ENCODE measurements at places on chromosomes 7 and 10.

GRCh38 chr10:86058964-86059363 lies 307.6 kb downstream of the GRID1 start:
- no peak overlapping the region for H3K4me3 ChIP-seq
- no peaks in the 10 kb centered on the region for H3K36me3 ChIP-seq
- H3K4me1 ChIP-seq: no peaks in the 10 kb centered on the region
- no peak overlapping the region for H3K27ac ChIP-seq
- no peaks in the 10 kb centered on the region for H3K27me3 ChIP-seq
- DNase-seq: no peak

GRCh38 chr7:54946271-54946670 lies 72.5 kb upstream of the EGFR start:
- H3K4me1 ChIP-seq: peaks cover 11% of the 10 kb centered on the region
- no peak overlapping the region for H3K4me3 ChIP-seq
- DNase-seq: peak; percentile 43

GRCh38 chr10:49349390-49349789 lies 46.5 kb downstream of the DRGX start:
- no peaks in the 10 kb centered on the region for H3K4me1 ChIP-seq
- no peak for DNase-seq

- H3K27ac ChIP-seq: no peak overlapping the region
- peaks cover 3% of the 10 kb centered on the region for H3K36me3 ChIP-seq
Measured at GRCh38 chr7:128986609-128987008, 48.9 kb downstream of the IRF5 start.

DNA sequence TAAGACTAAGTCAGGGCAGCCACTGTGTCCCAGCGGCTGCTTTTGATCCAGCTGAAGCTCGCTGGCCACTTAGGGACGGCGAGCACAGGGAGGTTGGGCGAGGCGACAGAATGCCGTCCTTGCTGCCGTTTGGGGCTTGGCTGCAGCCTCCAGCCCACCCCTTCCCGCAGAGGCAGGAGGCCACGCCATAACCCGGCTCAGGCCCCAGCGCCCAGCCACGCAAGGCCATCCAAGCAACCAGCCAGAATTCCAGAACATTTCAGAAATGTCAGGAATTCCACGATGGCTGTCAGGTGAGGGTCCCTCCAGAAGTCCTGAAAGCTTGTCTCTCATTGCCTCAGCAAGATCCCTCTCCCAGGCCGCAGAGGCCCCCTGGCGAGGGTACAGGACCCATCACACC lies 479.1 kb upstream of the FOXK1 start:
- H3K27ac ChIP-seq: no peak overlapping the region
- H3K4me1 ChIP-seq: no peaks in the 10 kb centered on the region
- no peak for DNase-seq
- no peaks in the 10 kb centered on the region for H3K27me3 ChIP-seq
- H3K4me3 ChIP-seq: no peak overlapping the region
- H3K36me3 ChIP-seq: no peaks in the 10 kb centered on the region

DNA sequence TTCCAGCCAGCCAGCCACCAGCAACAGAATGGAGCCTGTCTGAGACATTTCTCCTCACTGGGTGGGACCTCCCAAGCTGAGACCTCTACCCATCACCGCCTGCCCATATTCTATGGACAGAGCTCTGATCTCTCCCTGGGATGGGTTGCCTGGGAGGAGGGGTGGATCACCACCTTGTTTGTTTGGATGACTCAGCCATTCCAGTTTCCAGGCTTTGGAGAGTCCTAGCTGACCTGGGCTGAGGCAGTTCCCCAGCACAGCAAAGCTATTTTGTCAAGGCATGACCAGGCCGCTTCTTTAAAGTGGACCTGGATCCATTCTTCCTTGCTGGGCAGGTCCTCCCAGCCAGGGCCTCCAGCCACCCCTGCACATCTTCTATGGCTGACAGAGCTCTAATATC lies 982.3 kb downstream of the DNAJB9 start:
- no peak for DNase-seq
- no peaks in the 10 kb centered on the region for H3K4me1 ChIP-seq
- H3K4me3 ChIP-seq: no peak overlapping the region
- H3K36me3 ChIP-seq: no peaks in the 10 kb centered on the region
- H3K27ac ChIP-seq: no peak overlapping the region
- no peaks in the 10 kb centered on the region for H3K27me3 ChIP-seq

GRCh38 chr10:3625959-3626751 lies 158.9 kb downstream of the KLF6 start:
- no peak overlapping the region for H3K27ac ChIP-seq
- peaks cover 9% of the 10 kb centered on the region for H3K4me1 ChIP-seq
- no peaks in the 10 kb centered on the region for H3K27me3 ChIP-seq

DNA sequence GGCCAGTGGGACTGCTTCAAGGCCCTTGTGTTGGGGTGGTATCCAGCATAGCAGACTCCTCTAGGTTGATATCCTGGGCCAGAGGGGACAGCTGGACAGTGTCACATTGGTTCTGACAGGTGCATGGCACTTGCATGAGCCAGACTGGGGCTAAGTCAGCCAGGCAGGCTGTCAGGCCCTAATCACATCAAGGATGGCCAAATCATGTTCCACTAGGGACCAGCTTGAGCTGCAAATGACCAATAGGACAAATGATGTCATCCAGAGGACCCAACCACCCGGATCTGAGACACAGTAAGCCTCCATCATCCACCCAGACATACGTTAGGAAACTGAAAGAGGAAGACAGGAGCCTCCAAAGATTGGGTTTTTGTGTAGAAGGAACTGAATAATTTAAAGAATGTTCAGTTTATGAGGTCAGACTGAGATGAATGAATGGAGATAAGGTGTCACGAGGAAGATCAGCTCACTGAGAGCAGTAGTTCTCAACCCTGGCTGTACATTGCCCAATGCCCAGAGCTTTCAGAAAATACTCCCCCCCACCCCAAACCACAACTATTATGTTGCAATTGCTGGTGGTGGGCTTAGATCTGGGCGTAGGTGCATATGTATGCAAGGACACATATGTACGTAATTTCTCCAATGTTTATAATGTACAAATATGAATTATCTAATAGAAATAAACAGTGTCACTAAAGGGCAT lies 75.2 kb upstream of the INHBA start:
- no peak for DNase-seq
- no peaks in the 10 kb centered on the region for H3K27me3 ChIP-seq
- H3K4me1 ChIP-seq: no peaks in the 10 kb centered on the region
- H3K36me3 ChIP-seq: no peaks in the 10 kb centered on the region
- H3K27ac ChIP-seq: no peak overlapping the region

DNA sequence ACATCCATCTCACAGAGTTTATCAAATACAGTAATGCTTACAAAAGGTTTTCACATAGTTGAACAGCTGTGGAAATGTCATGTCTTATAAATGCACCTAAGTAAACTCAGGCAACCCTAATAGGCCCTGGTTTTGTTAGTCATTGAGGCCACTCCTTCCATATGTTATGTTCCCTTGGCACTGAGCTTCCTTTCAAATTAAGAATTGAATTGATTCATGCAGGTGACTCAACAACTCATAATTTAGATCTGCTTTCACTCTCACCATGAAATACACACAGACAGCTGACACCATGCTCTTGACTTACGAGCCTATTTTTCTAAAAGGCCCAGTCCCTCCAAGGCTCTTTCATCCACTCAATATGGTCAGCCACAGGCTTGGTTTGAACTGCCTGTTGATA lies 476.9 kb downstream of the KCNMA1 start:
- H3K27me3 ChIP-seq: no peaks in the 10 kb centered on the region
- no peak overlapping the region for H3K4me3 ChIP-seq
- no peaks in the 10 kb centered on the region for H3K36me3 ChIP-seq
- peaks cover 22% of the 10 kb centered on the region for H3K4me1 ChIP-seq

GRCh38 chr7:67754651-67755050 lies 758.0 kb downstream of the TYW1 start:
- no peak overlapping the region for H3K4me3 ChIP-seq
- no peak for DNase-seq
- H3K27ac ChIP-seq: no peak overlapping the region
- H3K4me1 ChIP-seq: no peaks in the 10 kb centered on the region
- H3K27me3 ChIP-seq: no peaks in the 10 kb centered on the region

GRCh38 chr10:7260412-7260900 lies 150.4 kb downstream of the SFMBT2 start:
- no peak overlapping the region for H3K27ac ChIP-seq
- H3K4me3 ChIP-seq: no peak overlapping the region
- DNase-seq: no peak
- H3K27me3 ChIP-seq: no peaks in the 10 kb centered on the region

- no peaks in the 10 kb centered on the region for H3K27me3 ChIP-seq
- no peak overlapping the region for H3K27ac ChIP-seq
- no peak overlapping the region for H3K4me3 ChIP-seq
- H3K4me1 ChIP-seq: no peaks in the 10 kb centered on the region
- no peak for DNase-seq
- no peaks in the 10 kb centered on the region for H3K36me3 ChIP-seq
Measured at GRCh38 chr7:142412551-142413193, 154.8 kb upstream of the PRSS58 start.

DNA sequence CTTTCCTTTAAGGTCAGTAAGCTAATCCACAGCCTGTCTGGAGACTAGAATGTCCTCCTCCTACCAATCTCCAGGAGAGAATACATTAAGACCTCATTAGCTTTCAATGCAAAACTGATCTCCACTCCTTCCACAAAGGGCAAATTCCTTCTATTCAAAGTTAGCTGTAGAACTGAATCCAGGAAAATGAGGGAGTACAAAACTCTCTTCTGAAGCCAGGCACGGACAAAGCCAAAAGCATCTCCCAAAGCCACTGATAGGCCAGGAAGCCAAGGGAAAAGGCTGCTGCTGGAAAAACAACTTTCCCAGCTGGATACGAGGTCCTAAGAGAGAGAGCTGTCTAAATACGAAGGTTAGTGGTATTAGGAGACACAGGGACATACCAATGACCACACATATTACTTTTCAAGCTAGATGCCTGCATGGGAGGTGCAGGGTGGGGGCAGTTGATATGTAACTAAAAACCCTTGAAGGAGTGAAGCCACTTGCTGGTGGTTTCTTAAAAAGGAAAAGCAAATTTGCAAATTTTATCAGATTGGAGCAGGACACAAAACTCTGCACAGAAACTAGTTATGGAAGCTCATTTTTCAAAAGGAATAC lies 43.6 kb downstream of the MKX start:
- H3K4me3 ChIP-seq: no peak overlapping the region
- no peak overlapping the region for H3K27ac ChIP-seq
- no peaks in the 10 kb centered on the region for H3K27me3 ChIP-seq
- H3K36me3 ChIP-seq: no peaks in the 10 kb centered on the region
- DNase-seq: no peak

GRCh38 chr10:59098831-59099452 lies 77.5 kb upstream of the PHYHIPL start:
- H3K4me3 ChIP-seq: no peak overlapping the region
- DNase-seq: no peak
- no peaks in the 10 kb centered on the region for H3K27me3 ChIP-seq
- 0 out of 2 replicates have a peak, but pooled peaks cover 5% of the 10 kb centered on the region for H3K4me1 ChIP-seq
- no peak overlapping the region for H3K27ac ChIP-seq

- H3K4me1 ChIP-seq: peaks cover 17% of the 10 kb centered on the region
- no peak for DNase-seq
- H3K27me3 ChIP-seq: no peaks in the 10 kb centered on the region
- H3K4me3 ChIP-seq: no peak overlapping the region
- no peak overlapping the region for H3K27ac ChIP-seq
- no peaks in the 10 kb centered on the region for H3K36me3 ChIP-seq
Measured at GRCh38 chr7:17302575-17303142, 4.2 kb downstream of the AHR start.

DNA sequence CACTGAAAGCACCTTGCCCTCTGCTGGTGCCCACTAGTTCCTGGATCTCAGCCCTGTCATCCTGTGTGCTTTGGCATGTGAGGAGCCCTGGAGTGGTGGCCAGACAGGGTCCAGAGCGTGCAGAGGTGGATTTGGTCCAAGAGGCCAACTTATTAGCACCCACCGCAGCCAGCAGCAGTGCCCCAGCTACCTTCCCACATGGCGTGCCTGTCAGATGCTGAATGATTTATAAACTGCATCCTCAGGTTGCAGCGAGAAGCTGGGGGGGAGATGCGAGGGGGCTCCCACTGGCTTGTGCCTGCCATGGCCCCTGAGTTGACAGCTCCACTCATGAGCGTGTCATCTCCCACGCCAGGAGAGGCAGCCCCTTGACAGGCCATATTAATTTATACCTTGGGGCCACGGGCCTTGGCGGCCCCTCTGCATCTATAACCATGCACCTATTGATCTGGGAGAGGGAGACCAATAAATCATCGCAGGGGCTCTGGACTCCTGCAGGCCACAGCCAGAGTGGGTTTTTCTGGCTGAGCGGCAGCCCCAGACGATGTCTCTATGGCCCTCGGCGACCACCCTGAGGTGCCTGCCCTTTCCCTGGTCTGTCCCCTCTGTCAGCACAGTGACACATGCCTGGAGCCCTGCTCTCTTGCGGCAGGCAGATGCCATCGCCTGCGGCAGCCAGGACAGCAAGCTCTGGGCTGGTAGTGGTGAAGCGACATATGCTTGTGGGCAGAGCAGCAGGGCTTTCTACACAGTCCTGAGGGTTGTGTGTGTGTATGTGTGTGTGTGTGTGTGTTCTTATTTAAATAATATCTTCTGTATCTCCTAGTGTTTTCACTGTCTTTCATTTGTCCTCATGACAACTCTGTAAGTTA lies 120.8 kb downstream of the CDH23 start:
- H3K27me3 ChIP-seq: no peaks in the 10 kb centered on the region
- DNase-seq: no peak
- H3K36me3 ChIP-seq: no peaks in the 10 kb centered on the region
- no peak overlapping the region for H3K27ac ChIP-seq
- H3K4me3 ChIP-seq: no peak overlapping the region
- peaks cover 7% of the 10 kb centered on the region for H3K4me1 ChIP-seq

- H3K27me3 ChIP-seq: no peaks in the 10 kb centered on the region
- H3K27ac ChIP-seq: peak overlapping the region; percentile 28
- H3K36me3 ChIP-seq: no peaks in the 10 kb centered on the region
- peaks cover 37% of the 10 kb centered on the region for H3K4me1 ChIP-seq
- no peak overlapping the region for H3K4me3 ChIP-seq
Measured at GRCh38 chr7:29102558-29103151, 43.7 kb downstream of the CPVL start.

DNA sequence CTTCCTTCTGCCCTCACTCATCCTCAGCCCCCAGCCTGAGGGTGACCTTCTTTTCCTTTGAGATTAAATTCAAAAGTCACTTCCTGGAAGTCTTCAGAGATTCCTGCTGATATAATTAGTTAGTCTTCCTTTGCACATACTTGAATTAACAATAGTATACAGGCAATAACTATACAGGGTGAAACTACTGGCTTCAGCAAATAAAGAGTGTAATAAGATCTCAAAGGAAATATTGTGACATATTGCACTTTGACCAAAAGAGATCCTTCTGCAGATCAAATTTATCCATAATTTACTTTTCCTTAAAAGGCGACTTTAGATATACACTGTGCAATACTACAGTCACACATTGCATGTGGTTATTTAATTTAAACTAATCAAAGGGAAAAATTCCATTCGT lies 123.8 kb downstream of the SEMA3A start:
- H3K27ac ChIP-seq: peak overlapping the region; percentile 13
- H3K4me3 ChIP-seq: no peak overlapping the region
- no peaks in the 10 kb centered on the region for H3K27me3 ChIP-seq
- DNase-seq: no peak
- peaks cover 27% of the 10 kb centered on the region for H3K4me1 ChIP-seq
- H3K36me3 ChIP-seq: no peaks in the 10 kb centered on the region

GRCh38 chr7:142870566-142871259 lies 14.8 kb downstream of the TRPV6 start:
- no peaks in the 10 kb centered on the region for H3K4me1 ChIP-seq
- peak; percentile 35 for DNase-seq
- H3K27ac ChIP-seq: no peak overlapping the region

- H3K4me1 ChIP-seq: peaks cover 24% of the 10 kb centered on the region
- H3K27ac ChIP-seq: peak overlapping the region; percentile 74
- H3K27me3 ChIP-seq: no peaks in the 10 kb centered on the region
- H3K4me3 ChIP-seq: no peak overlapping the region
- H3K36me3 ChIP-seq: no peaks in the 10 kb centered on the region
- DNase-seq: peak; percentile 61
Measured at GRCh38 chr10:78148961-78149612, 115.4 kb downstream of the RPS24 start.
